ENCODE measurements at places on chromosomes 1 and 21.
A peak's percentile ranks its signal among the peaks of the same experiment; 100 is the strongest.

DNA sequence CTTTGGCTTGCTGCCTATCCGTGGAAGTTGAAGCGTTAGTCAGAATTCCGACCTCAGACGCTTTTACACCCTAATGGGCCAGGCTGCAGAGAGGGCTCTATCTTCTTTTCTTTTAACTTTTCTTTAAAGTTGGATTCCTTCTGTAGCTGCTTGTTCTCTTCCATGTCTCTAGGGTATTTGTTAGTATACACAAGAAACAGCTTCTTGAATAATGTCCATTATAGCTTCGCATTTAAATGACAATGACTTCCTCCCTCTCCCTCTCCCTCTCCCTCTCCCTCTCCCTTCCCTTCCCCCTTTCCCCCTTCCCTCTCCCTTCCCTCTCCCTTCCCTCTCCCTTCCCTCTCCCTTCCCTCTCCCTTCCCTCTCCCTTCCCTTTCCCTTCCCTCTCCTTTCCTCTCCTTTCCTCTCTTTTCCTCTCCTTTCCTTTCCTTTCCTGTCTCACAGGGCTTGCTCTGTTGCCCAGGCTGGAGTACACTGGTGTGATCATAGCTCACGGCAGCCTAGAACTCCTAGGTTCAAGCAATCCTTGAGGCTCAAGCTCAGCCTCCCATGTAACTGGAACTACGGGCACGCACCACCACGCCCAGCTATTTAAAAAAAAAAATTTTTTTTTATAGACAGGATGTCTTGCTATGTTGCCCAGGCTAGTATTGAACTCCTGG lies 33.0 kb downstream of the RIPPLY3 start:
- DNase-seq = peak; percentile 16

DNA sequence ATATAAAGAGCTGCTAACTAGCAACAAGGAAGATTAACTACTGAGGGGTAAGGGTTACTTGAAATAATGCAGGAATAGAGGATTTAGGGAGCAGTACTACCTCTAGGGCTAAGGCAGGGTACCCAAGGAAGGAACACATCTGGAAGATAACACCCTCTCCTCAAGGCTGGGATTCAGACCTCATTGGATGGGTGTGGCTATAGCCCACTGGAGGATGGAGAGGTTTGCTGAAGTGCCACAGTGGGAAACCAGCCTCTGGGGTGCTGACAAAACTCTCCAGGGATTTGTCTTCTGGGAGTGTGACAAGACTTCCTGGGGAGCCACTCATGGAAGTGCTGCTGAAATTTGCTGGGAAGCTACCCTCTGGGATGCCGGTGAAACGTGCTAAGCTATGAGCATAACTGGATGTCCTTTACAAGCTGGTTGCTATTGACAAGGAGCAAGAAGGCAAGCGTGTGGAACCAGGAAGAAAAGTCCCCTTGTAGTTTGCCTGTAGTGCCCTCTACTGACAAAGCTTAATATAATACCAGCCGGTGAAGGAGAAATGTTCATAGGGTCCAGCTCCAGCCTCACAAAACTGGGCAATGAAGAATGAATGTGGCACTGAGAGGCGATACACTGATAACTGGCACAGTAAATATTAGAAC lies 122.8 kb upstream of the USP24 start:
- DNase-seq = peak; percentile 74

- no peak for DNase-seq
Observed at GRCh38 chr1:36446271-36446670, 4.0 kb downstream of the OSCP1 start.

DNA sequence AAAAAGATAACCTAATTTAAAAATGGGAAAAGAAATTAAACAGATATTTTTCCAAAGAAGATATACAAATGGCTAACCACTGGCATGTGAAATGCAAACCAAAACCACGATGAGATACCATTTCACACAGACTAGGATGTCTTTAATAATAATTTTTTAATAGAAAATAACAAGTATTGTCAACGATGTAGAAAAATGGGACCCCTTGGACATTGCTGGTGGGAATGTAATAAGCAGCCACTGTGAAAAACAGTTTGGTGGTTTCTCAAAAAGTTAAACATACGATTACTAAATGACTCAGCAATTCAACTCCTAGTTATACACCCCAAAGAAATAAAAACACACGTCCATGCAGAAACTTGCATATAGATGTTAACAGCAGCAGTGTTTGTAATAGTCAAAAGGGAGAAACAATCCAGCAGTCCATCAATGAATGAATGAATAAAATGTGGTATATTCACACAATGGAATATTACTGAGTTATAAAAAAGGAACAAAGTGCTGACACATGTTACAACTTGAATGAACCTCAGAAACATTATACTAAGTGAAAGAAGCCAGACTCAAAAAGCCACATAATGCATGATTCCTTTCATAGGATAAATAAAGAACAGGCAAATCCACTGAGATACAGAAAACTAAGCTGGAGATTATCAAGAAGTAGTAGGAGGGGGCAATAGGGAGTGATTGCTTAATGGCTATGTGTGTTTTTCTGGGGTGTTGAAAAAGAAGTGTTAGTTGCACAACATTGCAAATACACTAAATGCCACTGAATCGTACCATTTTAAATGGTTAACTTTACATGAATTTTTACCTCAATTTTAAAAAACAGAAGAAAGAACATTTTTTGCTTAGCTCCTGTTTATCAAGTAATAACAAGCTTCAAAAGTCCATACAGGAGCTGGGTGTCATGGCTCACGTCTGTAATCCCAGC lies 4.1 kb downstream of the PPT1 start:
- no peak for DNase-seq

GRCh38 chr1:65420590-65421350 lies at the start of the genes LEPR and LEPROT:
Gene LEPR (plus strand): TSS chr1:65420668. CDS start chr1:65565566, 144,898 bp downstream.
Gene LEPROT (plus strand): TSS chr1:65420668. CDS start chr1:65420725, 57 bp downstream.
- no peak for DNase-seq

- no peak for DNase-seq
Observed at GRCh38 chr21:44729336-44730027, 18.1 kb upstream of the TSPEAR start.

DNA sequence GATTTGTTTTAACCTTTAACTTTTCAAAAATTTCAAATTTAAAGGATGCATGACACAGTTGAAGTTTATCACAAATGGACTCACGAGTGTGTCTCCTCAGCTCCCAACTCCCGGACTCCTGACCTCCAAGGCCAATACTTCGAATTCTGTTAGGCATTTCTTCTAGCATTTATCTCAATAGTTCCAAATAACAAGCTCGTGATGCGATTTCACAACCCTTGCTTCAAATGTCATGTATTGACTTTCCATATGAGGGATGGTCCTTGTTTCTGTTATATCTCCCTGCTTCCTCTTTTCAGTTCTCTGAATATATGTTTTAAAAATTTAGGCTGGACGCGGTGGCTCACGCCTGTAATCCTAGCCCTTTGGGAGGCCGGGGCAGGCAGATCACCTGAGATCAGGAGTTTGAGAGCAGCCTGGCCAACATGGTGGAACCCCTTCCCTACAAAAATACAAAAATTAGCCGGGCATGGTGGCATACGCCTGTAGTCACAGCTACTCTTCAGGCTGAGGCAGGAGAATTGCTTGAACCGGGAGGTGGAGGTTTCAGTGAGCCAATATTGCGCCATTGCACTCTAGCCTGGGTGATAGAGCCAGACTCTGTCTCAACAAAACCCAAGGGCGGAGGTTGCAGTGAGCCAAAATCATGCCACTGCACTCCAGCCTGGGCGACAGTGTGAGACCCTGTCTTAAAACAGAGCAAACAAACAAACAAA lies 52.0 kb upstream of the TINAGL1 start:
- no peak for DNase-seq

DNA sequence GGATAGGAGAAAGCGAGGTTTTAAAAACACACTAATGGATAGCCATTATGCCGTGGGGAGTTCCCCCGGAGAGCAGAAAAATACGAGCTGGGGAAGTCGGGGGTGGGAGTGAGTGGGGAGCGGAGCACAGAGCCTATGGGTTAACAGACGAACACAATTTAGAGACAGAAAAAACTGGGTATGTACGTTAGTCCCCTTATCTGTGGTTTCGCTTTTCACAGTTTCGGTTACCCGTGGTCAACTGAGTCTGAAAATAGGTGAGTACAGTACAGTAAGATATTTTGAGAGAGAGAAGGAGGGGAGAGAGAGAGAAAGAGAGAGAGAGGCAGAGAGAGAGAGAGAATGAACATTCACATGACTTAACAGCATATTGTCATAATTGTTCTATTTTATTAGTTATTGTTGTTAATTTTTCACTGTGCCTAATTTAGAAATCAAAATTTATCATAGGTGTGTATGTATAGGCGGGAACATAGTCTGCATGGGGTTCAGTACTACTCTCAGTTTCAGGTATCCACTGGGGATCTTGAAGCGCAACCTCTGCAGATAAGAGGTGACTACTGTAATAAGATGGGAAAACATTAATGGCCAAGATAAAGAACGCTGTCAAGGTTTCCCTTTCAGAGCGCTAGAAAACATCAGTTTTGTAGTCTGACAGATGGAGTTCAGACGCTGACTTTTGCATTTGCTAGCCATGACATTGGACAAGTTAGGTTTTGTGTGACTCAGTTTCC lies 125.6 kb upstream of the LMO4 start:
- DNase-seq = no peak

- no peak for DNase-seq
Observed at GRCh38 chr1:154330669-154331068, 5.3 kb downstream of the ATP8B2 start.

DNA sequence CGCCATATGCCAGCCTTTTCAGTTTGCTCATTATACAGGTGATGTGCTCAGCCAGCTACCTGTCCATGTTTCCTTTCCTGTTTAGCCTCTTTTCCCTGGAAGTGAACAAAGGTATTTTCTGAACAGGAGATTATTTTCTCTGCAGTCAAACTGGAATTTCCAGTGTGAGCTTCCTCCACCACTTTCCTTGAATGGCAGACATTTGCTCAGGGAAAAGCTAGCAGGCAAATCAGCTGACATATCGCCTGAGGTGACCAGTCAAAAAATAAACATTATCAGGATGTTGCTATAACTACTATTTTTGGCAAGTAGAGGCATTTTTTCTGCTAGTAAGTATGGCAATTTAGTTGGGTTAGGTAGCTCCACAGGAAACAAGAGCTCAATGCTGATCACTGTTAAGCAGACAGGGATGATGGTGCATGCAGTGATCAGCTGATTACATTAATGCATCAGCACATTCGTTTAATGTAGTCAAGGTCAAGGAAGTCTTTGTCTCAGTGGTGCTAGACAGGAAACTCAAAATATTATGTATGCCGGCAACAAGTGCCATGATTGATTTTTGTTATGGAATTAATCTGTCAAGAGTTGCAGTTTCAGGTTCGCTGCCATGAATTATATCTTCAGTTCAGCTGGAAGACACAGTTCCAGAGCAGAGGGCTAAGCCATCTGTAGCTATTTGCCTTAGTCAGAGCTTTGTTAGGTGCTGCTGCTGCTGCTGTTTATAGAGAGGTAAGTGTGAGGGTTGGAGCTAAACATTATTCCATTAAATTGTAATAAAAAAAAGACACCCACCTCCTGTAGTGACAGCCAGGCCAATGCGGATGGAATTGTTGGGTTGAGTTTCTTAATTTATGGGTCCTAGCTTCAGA lies 179.7 kb upstream of the ST6GALNAC5 start:
- no peak for DNase-seq

DNA sequence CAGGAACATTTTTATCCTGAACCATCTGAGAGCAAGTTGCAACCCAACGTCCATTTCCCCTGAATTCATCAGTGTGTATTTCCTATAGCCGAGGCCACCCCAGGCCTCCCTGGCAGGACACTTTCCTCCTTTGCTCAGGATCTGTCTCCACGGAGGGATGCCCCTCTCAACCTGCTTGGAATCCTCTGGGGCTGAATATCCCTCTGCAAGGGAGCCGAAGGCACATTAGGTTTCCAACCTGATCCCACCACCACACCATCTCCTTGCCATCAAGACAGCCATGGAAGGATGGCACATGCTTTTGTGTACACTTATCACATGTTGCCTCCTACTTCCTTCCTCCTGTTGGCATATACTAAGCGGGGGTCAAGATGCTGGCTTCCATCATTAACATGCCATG lies 74.8 kb upstream of the EDN2 start:
- no peak for DNase-seq

- DNase-seq = no peak
Observed at GRCh38 chr1:21497466-21498061, 11.7 kb upstream of the ALPL start.

GRCh38 chr21:32306021-32306780 lies 7.5 kb downstream of the MRAP start:
- DNase-seq = no peak

GRCh38 chr1:54403808-54404261 lies 2.4 kb downstream of the SSBP3 start:
- DNase-seq = peak; percentile 75

DNA sequence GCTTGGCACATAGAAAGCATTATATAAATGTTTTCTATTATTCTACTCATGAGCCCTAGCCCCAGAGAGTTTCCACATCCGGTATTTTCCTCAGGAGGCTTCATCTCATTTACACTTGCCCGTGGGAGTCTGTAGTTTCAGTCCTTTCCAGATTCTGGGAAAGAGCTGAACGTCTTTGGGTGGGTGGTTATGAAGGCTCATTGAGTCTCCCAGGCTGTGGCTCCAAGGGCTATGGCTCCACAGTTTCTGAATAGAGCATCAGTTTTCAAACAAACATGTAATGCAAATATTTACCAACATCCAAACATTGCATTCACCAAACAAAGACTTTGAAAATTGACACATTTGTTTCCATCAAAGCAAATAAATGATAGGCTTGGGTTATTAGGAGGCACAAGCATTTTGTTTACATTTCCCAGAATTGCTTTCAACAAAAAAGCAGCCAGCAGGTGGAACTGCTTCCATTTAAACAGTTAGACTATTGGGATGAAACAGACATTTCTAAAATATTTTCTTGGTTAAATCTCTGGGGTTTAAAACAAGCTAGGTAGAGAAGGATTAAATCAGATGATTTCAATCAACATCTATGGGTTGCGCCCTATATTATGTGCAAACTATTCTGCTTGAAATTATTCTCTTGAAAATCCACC lies 1.3 kb upstream of the LEMD1 start:
- no peak for DNase-seq

GRCh38 chr1:48215222-48215621 lies 7.3 kb upstream of the SLC5A9 start:
- DNase-seq = no peak

- peak; percentile 40 for DNase-seq
Observed at GRCh38 chr1:157137408-157138219, 581 bp downstream of the ETV3 start.

GRCh38 chr1:180720753-180721152 lies 88.9 kb downstream of the XPR1 start:
- DNase-seq = peak; percentile 67

DNA sequence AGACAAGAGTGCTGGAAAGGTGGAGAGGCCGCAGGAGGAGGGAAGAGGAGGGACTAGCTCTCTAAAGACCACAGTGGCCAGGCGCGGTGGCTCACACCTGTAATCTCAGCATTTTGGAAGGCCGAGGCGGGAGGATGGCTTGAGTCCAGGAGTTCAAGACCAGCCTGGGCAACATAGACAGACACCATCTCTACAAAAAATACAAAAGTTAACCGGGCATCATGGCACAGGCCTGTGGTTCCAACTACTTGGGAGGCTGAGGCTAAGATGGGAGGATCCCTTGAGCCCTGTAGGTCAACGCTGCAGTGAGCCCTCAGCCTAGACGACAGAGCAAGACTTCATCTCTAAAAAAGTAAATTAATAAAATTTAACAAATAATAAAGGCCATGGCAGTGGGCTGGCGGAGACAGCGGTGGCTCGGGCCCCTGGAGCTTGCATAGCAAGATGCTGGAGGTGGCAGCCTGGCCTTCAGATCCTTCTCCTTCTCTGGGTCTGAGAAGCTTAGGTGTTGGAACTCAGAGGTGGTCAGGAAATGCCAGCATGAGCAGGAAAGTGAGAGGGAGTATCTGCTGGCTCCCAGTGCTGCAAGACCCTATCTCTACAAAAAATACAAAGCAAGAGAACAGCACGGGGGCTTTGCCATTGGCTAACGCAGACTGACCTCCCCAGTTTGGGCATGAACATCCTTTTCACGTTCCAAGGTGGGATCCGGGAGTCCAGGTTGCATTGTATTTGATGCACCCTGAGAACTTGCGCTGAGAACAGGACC lies 10.7 kb downstream of the WNT3A start:
- no peak for DNase-seq
